Right cardiac atrium (tissue), 5 donors: ENCODE measurements at places on chromosomes 13 and 19. TPM values are rescaled to one million over a fixed set of nuclear protein-coding genes. Genes with fewer than 3 reads are reported as not detected.

- no peak for DNase-seq
Observed at GRCh38 chr13:27158335-27158734, 13.3 kb downstream of the USP12 start.

GRCh38 chr19:10293637-10294367 is 4.0 kb downstream of the ICAM5 start:
- no peak for DNase-seq

Gene NDUFA11
- polyA plus RNA-seq: 1,214 TPM

GRCh38 chr13:59962343-59962742 is 201.4 kb downstream of the DIAPH3 start:
- no peak for DNase-seq

DNA sequence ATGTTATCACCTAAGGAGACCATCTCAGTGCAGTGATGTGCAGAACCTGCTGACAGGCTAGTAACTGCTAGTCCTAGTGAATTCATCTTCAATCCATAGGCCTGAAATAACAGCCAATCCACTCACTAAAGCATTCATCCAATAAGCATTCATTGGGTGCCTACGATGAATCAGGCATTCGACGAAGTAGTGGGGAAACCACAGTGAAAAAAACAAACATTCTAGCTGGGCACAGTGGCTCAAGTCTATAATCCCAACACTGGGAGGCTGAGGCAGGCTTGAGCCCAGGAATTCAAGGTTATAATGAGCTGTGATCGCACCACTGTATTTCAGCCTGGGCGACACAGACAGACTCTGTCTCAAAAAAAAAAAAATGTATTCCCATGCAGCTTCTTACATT is 135.6 kb downstream of the RNF17 start:
- DNase-seq: no peak

- DNase-seq: no peak
Observed at GRCh38 chr13:27406178-27406939, 18.1 kb upstream of the GTF3A start.

GRCh38 chr19:522726-523125 is 8.8 kb upstream of the CDC34 start:
- DNase-seq: no peak

Gene APOC4
- polyA plus RNA-seq: not detected

DNA sequence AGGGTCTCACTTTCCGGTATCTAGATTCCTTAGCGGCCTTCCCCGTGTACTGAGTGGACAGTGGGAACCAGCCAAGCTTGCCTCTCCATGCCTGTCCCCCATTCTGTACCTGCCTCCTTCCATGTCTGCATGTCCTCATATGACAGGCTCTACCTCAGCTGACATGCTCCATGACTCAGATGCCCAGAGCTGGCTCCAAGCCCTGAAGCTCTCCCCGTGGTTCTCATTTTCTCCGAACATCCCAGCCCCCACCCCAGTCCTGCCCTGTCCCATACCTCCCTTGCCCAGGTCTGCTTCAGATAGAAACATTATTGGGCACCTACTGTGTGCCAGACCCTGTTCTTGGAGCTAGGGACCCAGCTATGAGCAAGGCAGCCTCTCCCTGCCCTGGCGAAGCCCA is 17.1 kb upstream of the SHFL start:
- DNase-seq: no peak

DNA sequence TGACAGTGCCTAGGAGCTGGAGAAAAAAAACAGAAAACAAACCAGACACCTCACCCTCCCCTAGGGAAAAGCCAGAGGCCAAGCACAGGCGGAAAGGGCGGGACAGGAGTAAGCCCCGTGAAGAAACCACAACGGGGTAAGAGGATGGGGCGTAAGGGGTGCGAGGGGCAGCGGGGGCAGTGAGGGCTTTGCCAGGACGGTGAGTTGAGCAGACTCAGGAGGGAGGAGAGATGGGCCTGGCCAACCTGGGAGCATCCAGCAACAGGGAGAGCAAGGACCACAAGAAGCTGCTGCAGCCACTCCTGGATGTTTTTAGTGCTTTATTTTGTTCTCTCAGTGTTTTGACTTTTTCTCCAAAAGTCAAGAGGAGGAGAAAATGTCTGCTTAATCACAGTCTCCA is 114.1 kb upstream of the SOX1 start:
- no peak for DNase-seq

DNA sequence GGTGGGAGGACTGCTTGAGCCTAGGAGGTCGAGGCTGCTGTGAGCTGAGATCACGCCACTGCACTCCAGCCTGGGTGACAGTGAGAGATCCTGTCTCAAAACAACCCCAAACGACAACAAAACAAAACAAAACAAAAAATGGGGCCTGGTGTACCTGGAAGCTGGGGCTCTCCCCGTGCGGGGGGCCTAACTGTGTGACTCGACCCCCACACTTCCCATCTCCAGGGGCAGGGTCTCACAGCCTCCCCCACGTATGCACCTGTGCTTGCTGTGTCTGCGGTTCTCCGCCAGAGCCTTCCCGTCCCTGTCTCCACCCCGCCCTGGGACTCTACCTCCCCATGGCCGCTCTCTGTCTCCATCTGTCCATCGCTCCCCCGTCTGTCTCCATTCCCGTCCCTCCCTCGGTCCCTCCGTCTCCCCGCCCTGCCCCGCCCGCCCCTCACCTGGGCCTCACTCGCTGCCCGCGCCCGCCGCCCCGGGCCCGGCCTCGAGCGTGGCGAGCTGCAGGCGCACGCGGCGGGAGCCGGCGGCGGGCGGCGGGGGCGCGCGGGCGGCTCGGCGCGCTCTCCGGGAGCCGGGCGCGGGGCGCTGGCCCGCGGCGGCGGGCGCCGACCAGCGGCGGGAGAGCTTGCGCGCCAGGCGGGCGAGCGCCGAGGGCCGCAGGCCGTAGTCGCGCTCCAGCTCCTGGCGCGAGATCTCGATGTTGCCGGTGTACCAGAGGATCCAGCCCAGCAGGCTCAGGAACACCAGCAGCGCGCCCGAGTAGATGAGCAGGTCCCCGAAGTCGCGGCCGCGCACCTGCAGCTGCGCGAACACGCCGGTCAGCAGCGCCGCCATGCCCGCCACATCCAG is 587 bp downstream of the TMEM238 start:
- peak; percentile 79 for DNase-seq

GRCh38 chr13:114130837-114131582 is 1.4 kb downstream of the RASA3 start:
- DNase-seq: peak; percentile 64

GRCh38 chr13:26310470-26310869 is 56.5 kb downstream of the CDK8 start:
- DNase-seq: no peak

Gene SLAIN1
- 9.2 TPM for polyA plus RNA-seq

Gene TPTE2
- 0.05 TPM for polyA plus RNA-seq

Gene LCP1
- polyA plus RNA-seq: 3.2 TPM

GRCh38 chr19:19571071-19571786 is 33.2 kb downstream of the CILP2 start:
- no peak for DNase-seq

DNA sequence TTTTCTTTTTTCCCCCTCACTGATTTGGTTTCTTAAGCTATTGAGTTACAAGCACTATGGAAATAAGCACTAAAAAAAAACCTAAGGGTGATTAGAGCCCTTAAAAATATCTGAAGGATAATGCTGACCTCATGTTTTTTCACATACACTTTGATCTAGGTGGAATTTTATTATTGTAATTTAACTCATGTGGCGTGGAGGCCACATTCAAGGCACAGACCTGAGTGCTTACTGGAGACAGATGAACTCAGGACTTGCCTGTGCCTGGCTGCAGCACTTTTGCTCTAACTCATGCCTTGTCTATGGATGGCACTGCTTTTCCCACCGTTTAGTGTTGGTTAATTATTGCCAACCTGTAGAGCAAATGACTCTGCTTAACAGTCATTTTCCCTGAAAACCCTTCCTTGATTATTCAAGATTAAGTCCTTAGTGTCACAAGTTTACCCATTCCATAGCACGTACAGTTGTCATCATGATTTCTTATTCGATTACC is 541.4 kb downstream of the GPC6 start:
- no peak for DNase-seq

DNA sequence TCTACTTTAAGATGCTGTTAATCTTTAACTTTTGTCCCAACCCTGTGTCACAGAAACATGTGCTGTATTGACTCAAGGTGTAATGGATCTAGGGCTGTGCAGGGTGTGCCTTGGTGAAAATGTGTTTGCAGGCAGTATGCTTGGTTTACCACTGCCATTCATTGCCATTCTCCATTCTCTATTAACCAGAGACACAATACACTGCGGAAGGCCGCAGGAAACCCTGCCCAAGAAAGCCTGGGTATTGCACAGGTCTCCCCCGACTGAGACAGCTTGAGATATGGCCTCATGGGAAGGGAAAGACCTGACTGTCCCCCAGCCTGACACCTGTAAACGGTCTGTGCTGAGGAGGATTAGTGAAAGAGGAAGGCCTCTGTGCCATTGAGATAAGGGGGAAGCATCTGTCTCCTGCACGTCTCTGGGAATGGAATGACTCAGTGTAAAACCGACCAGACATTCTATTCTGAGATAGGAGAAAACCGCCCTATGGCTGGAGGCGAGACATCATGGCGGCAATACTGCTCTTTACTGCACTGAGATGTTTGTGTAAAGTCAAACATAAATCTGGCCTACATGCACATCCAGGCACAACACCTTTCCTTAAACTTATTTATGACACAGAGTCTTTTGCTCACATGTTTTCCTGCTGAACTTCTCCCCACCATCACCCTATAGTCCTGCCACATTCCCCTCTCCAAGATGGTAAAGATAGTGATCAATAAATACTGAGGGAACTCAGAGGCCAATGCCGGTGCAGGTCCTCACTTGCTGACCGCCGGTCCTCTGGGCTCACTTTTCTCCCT is 13.1 kb upstream of the ZNF888 start:
- no peak for DNase-seq

Gene AZU1
- polyA plus RNA-seq: 0.11 TPM

Gene CLC
- polyA plus RNA-seq: not detected

DNA sequence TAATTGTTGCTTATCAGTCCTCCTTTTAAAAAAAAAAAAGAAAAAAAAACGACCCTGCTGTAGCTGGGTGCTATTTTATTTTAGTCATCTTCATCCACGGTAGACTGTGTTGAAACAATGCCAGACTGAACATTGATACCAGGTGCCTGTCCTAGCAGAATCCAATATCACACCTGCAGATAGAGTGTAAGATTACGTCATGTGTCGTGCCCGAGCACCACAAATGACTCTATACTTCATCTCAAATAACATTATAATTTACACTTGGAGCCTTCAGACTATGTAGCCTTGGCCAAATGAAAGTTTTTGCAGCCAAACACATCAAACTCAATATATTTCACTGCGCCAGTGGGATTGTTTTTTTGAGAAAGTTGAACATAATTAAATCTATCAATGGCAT is 410.6 kb downstream of the FGF9 start:
- DNase-seq: no peak

DNA sequence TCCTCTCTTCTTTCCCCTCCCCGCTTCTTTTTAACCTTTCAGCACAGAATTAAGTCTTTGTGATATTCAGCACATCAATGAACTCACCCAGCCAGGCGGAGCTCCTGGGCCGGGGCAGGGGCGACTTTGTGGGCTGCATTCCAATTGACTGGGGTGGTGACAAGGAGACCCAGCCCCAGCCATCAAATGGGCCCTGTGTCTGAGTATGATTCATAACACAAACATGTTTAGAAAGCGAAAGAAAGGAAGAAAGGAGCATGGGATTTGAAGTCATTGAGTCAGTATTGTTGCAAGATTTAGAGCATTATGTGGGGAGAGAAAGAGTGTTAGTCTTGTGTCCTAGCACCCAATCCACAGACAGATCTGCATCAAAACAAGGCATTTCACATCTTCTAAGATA is 185.3 kb downstream of the LHFPL6 start:
- peak; percentile 52 for DNase-seq

Gene SIGLECL1
- polyA plus RNA-seq: not detected

GRCh38 chr13:47334173-47334572 is 437.3 kb upstream of the HTR2A start:
- DNase-seq: no peak

DNA sequence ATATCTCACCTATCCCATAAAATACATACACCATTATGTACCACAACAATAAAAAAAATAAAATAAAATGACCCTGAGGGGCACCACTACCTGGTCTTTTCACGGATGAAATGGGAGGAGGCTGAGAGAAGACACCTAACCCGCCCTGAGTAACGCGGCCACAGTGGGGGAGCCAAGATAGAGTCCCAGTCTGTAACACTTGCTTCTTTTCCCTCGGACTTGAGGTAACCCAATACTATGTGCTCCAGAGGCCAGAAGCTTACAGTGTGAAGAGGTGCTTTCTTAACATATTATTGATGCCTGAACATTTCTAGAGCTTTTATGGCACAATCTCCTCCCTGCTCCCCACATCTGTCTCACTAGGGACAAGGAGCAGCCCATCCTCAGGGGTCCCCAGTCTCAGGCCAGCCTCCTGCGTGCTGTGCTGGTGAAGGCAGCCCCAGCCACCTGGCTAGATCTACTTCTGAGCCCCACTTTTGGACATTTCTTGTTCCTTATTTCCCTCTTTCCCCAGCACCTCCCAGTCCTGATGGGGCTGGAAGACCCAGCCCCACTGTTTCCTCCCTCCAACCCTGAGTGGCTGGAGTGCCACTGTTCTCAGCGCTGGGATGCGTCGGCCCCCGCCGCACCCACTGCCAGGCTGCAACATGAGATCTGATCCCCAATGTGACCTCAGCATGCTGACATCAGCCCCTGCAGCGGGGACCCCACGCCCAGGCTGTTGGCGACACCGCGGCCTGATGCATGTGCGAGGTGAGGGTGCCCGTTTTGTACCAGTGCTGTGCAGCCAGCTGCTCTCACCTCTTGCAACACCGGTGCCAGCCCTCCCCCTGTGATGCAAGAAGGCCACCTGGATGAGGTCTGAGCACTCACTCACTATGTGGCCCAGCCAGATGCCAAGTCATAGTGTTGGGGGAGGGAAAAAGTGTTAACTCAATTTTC is 143.3 kb downstream of the DCLK1 start:
- DNase-seq: no peak

Gene RUBCNL
- 0.36 TPM for polyA plus RNA-seq

- no peak for DNase-seq
Observed at GRCh38 chr13:95457294-95457693, 95.2 kb upstream of the CLDN10 start.

DNA sequence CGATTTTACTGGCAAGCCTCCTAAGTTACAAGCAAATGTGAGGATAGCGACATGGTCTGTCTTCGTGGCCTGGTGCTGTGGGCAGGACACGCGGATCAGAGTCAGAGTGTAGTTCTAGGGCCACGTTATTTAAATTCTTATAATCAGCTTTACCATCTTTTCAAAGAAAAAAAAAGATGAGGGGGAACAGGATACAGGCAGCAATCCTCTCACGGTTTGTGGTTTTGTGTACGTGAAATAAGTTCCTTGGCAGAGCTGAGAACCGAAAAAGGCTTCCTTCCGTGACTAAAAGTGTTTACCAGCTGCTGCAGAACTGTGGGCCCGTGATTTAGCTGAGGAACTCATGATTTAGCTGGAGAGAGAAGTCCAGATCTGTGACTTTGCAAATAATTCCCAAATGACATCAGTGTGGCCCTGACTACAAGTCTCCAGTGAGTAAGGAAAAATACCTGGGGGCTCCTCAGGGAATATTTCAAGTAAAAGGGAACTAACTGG is 27.2 kb downstream of the RCBTB2 start:
- no peak for DNase-seq

Gene JSRP1
- polyA plus RNA-seq: 0.75 TPM

- peak; percentile 84 for DNase-seq
Observed at GRCh38 chr19:7833225-7834099, 3.4 kb downstream of the EVI5L start.
